ENCODE measurements at places on chromosomes 2 and 18.

DNA sequence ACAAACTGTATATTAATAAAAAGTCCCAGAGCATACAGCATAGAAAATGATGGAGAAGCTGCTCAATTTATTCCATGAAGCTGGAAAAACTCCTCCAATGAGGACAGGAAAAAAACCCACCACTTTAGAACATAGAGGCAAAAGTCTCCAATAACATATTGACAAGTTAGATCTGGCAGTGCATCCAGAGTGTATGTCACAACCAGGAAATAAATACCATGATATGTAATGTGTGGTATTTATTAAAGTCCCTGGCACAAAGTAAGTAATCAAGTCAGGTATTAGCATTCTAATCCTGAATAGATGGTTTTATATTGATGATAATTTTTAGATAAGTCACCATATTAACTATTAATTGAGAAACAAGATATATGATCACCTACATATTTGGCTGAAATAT is 427.3 kb upstream of the HS6ST1 start:
- no peak for DNase-seq

- no peak for DNase-seq
Observed at GRCh38 chr2:198913394-198914152, 544.2 kb downstream of the SATB2 start.

DNA sequence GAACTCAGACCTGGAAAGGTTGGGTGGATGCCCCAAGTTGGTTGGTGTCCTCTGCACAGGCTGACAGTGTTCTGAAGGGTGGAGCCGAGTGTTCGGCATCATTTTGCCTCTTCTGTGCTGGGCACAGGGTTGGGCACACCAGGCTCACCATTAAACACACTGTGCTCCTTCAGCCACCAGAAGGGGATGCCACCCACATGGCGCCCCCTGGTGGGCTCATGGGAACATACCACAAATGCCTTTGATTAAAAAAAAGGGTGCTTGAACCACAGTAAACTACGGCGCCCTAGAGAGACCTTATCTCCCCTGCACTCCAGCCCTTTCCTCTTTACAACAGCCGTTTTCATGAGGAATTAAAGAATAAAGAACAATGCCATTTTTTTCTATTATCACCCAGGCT is 89.4 kb downstream of the CELF4 start:
- DNase-seq = peak; percentile 13

GRCh38 chr2:177535958-177536504 is 143.5 kb downstream of the AGPS start:
- no peak for DNase-seq

GRCh38 chr2:199988151-199988550 is 32.8 kb downstream of the MAIP1 start:
- DNase-seq = peak; percentile 35

GRCh38 chr2:132606649-132607048 is 63.4 kb downstream of the LYPD1 start:
- no peak for DNase-seq

- DNase-seq = no peak
Observed at GRCh38 chr2:130957915-130958314, 121.2 kb downstream of the ARHGEF4 start.

DNA sequence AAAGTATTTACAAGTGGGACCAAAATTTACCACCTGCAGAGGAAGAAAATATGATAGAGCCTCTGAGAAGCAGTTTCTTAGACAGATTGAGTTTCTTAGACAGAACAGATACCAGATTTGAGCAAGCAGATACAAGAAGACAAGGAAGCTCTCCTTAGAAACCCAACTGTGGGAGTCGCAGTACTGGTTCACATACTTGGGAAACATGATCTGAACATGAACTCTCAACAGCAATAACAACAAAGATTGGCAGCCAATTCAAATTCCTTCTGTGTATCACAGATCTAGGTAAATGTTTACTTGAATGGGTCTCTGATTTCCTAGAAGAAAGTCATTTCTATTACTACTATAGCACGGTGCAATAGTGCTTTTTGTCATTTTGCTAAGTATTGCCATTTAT is 82.1 kb downstream of the OLA1 start:
- DNase-seq = no peak

DNA sequence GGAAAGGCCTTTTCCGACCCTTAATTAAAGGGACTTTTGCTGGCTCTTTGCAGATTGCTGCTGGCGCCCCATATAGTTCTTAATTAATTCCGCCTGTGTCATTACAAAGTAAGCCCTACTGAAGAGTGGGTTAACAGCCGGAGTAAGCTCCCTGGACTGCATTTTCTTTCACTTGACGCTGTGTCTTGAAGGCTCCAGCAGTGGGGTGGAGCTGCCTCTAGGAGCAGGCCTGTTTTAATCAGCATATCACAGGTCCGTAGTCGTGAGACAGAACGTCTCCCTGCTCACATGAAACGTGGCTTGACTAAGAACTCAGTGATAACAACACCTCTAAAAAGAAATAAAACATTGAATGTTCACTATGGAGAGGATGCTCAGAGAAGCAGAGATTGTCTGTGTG is 329.9 kb upstream of the RAB12 start:
- DNase-seq = no peak

GRCh38 chr2:16014802-16015201 is 74.5 kb downstream of the MYCN start:
- DNase-seq = no peak

- DNase-seq = peak; percentile 45
Observed at GRCh38 chr2:124339709-124340108, 314.6 kb downstream of the CNTNAP5 start.

DNA sequence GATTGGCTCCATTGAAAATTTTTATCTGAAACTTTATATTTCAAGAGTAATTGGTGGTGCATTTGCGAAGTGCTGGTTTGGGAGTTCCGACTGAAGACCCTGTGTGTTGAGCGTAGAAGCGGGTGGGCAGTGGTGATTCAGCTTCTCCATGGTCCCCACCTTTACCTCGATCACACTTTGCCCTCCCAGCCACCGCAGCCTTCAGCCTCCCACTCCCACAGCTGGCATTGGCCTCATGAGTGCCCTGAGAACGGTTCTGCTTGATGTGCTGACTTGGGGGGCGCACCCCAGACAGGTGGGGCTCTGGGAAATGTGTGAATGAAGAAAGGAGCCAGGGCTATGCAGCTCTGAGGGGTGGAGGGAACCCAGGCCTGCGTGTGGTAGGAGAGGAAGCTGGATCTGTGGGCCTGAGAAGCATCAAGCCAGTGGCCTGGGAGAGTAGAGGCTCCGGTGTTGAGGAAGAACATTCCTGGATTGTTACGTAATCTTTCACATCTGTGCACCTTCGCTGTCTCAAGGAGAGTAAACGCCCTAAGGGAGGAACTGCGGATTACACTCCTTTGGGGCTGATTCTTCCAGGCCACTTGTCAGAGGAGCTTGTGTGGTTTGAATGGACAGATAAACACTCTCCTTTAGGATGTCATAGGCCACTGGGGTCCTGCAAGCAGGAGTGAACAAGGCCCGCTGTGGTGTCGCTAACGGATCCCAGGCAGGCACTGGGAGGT is 83.8 kb downstream of the NPAS2 start:
- peak; percentile 35 for DNase-seq

DNA sequence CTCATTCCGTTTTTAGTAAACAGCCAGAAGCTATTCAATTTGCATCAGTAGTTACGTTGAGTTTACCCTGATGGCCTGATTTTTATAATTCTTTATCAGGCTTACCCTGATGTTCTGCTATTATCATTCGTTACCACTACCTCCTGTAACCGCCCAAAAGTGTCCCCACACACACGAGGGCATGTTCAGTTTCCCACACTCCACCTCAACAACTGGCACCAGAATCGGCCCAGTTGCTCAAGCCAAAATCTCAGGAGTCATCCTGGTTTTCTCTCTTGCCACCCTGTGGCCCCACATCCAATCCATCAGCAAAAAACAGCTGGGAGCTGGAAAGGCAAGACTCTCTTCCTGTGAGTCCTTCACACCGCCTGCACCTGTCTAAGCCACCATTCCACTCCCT is 102.9 kb upstream of the RAB6C start:
- no peak for DNase-seq

DNA sequence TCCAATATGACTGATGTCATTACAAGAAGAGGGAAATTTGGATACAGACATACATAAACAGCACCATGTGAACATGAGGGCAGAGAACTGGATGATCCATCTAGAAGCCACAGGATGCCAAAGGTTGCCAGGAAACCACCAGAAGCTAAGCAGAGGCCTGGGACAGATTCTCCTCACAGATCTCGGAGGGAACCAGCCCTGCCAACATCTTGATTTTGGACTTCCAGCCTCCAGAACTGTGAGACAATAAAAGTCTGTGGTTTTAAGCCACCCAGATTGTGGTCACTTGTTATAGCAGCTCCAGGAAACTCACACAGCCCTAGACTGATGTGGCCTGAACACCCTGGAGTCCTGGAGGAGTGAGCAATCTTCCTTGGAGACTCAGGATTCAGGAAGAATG is 351.6 kb downstream of the EIPR1 start:
- no peak for DNase-seq

DNA sequence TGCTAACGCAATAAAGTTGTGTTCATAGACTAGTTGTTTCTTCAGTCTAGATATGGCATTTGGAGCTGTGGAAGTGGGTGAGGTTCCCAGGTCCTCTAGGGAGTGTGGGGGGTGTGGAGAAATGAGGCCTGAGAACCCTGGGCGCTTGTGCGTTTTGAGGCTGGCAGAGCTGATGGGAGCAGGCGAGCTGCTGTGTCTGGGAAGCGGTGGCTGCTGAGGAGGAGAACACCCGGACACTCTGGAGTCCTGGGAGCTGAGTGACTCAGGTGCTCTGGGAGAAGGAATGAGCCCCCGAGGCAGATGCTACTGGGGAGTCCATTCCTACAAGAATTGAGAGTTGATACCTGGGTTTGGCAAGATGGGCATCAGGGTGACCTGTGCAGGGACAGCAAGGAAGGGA is 67.5 kb downstream of the LPIN1 start:
- DNase-seq = no peak

GRCh38 chr18:45539491-45539891 is 75.8 kb upstream of the SLC14A2 start:
- peak; percentile 90 for DNase-seq

GRCh38 chr18:8857806-8858205 is 152.4 kb downstream of the MTCL1 start:
- DNase-seq = no peak

DNA sequence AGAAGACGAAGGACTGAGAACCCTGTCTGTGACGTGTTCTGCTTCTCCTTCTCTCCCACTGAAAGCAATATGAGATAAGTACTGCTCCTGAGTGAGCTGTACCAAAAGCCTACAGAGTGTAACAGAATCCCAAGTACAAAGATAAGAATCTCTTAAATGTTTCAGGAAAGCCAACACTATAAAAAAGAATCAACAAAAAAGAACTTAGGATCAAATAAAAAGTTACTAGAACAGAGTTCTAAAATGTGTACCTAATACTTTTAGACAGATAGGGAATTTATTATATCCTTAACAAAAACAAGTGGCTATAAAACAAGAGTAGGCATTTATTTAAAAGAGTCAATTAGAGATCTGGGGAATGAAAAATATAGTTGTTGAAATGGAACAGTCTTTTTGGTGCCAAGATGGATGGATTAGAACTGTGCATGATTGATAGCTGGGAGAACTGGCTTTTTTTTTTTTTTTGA is 49.0 kb downstream of the NCOA1 start:
- DNase-seq = no peak

DNA sequence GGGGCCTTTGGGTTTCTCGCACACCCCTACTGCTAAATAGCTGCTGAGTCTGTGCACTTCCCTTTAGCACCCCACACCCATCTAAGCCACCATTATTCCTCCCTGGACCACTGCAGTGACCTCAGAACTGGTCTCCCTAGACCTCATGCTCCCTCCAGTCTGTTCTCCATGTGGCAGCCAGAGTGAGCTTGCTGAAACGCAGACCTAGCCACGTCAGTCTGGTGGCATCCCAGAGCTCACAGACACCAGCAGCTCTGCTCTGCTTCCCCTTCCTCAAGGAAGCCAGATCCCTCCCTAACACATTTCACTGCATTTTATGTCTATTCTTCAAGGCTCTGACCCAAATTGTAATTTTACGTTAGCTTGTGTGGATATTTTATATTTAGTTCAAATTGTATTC is 144.4 kb downstream of the DYSF start:
- DNase-seq = peak; percentile 66

DNA sequence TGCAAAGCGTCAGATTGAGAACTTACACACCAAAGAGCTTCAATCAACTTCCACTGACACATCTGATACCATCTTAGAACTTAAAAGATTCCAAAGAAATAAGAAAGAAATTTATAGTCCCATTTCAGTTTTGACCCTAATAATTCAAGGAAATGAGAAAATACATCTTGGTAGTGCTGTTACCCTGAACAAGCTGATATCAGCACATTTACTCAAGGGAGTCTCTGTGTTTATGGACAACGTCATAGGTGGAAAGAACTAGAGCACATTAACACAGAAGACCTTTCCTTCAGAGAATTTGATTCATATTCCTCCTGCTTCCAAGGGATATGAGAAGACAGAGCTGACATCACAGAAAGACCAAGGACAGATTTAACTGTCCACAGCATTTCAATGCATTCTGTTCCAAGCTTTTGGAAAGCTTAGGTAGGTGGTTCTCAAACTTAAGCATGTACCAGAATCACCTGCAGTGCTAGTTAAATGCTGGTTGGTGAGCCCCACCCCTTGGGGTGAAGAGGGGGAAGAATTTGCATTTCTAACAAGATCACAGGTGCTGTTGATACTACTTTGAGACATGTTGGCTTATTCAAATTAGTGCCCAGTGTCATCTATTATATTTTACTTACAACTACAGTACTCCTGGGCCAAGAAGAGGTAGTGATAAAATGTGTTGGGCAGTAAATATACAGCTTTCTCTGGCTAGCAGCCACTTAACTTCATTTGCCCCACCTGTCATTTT is 59.8 kb downstream of the LDAH start:
- DNase-seq = no peak

DNA sequence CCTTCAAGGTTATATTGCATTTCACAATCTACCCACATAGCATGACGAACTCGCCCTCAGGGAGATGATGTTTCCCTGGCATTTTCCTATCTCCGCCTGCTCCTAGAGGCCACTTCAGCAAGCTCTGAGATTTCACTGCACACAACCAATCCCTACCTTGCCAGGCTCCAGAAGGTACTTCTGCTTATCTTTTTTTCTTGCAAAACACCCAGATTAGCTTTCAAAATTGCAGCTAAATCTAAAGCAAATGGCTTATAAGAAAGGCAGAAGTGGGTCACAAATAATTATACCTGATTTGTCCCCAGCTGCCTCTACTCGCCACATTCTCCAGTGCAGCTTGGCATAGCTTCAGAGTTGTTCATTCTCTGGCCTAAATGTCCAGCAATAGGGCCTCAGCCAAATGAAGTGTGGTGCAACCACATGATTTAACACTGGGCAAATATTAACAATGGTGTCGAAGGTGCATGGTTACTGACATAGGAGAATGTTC is 32.4 kb upstream of the MRPL19 start:
- no peak for DNase-seq

- no peak for DNase-seq
Observed at GRCh38 chr18:72830109-72830508, 37.7 kb downstream of the NETO1 start.

- DNase-seq = peak; percentile 6
Observed at GRCh38 chr18:14189858-14190257, 57.6 kb upstream of the ZNF519 start.

DNA sequence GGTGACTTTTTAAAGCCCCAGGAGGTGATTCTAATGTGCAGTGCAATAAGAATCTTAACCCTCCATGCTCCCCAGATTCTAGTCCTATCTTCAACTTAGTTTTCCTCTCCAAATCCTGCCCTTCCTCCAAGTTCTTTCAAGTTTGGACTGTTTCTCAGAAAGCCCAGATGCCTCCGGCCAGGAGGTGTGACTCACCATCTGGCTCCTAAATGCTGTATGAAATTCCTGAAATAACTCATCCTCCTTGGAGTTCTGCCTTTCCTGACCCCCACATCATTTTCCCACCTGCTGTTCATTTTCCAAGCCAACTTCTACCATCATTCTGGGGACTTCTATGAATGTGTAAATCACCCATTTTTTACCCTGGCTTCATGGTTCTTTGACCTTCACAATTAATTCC is 118.2 kb upstream of the NOL4 start:
- peak; percentile 68 for DNase-seq
